ENCODE measurements at places on chromosomes 12 and 14. TPM values are rescaled to one million over a fixed set of nuclear protein-coding genes. Genes with fewer than 3 reads are reported as not detected.

- DNase-seq, result no peak
These were observed 9.4 kb downstream of the SART3 start for GRCh38 chr12:108551535-108551934.

SLC38A4 gene
- total RNA-seq, result not detected

GRCh38 chr12:116099652-116100432 lies 177.7 kb downstream of the MED13L start:
- no peak for DNase-seq

DNA sequence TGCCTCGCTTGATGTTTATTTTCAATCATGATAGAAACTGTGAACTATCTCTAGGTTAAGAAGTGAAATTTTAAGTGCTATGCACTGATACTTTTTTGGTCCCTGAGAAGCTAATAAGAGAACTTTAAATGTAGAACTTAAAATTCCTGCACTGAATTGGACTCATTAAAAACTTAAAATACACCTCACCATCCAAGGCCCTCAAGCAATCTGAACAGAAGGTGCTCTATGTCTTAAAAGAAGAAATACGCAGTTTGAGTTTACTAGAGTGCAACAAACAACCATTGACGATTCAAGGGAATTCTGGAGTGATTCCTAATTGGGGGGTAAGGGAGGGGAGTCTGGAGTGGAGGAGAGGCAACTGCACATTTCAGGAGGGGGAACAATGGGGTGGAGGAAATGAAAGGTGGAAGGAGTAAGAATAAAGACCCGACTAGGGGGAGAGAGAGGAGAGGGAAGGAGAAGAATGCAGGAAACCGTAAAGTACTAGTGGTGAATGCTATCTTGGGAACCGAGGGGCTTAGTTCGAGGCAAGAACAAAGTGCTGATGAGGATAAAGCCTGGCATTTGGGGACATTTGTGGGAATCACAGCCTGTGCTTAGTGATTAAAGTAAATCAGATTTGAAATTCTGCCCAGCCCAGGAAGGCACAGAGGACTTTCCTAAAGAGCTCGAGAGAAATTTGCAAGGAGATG lies 389.7 kb downstream of the AACS start:
- DNase-seq, result no peak

GPR132 gene
- total RNA-seq, result not detected

DNA sequence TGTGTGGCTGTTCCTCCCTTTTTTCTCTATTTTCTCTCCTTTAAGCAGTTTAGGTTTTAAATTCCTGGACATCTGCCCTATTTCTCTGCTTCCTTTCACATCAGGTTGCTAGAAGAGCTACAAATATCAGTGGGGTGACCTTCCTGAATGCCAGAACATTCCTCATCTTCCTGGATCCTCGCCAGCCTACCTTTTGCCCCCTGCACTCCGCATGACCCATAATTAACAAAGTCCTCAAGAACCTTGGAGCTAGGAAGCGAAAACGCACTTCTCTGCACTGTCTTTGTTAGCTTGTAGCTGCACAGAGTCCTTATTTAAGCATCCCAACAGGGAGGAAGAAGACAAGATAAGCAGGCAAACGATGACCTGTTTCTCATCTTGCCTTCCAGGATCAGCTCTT lies 30.5 kb downstream of the VDR start:
- no peak for DNase-seq

GRCh38 chr12:16165506-16165905 lies 112.0 kb downstream of the SLC15A5 start:
- peak; percentile 22 for DNase-seq

DNA sequence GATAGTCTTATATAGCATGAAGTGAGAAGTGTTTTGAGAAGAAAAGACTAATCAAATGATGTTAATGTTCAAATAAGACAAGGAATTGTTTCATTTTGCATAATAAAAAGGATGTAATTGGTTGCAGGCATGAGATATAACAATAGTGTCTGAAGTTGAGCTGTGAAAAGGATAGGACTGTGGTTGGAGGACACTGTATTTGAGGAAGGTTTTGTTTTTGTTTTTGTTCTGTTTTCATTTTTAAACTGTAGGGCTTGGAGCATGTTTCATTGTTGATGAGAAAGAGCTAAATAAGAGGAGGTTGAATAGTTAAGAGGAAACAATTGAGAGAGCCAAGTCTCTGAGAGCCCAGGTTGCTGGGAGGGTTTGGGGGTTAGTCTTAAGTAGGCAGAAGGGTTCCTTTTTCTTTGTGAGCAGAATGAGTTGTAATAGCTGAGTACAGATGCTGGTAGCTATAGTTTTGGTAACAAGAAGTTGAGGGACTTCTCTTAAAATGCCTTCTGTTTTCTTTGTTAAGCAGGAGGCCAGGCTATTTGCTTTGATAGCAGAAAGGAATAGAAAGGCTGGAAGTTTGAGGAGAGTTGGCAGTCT lies 58.4 kb downstream of the CCDC91 start:
- DNase-seq, result no peak

DNA sequence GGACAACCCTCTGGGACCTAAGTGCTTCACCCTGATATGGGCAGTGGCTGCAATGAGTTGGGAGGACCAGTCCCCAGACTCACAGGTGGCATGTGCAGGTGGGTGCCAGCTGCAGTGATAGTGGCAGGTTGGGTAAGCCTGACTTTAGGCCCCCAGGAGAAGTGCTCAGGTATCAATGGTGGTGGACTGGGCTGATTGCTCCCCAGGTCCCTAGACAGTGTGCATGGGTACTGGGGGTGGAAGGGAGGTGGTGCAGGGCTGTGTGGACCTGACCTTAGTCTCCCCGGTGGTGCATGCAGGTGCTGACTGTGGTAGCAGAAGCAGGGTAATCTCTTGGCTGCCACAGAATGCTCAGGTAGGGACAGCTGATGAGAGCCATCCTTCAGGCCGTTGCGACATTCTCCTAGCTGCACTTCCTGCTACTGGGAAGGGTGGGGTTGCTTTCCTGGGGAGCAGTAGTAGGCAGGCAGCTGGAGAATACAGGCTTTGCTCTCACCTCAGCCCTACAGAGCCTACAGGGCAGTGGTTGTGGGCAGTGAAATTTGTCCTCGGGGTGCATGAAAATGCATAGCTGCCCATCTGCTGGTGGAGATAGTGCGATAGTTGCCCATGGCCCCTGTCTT lies 33.3 kb upstream of the CCND2 start:
- DNase-seq, result no peak

- DNase-seq, result no peak
These were observed 2.1 kb upstream of the PTPRQ start for GRCh38 chr12:80441921-80442320.

GRCh38 chr12:83559650-83560049 lies 872.9 kb downstream of the TMTC2 start:
- no peak for DNase-seq

GRCh38 chr12:26691234-26691970 lies 141.6 kb downstream of the ITPR2 start:
- DNase-seq, result no peak

SSTR1 gene
- total RNA-seq, result not detected

- DNase-seq, result no peak
These were observed 63.1 kb upstream of the ARID2 start for GRCh38 chr12:45666396-45666795.

- DNase-seq, result no peak
These were observed 291.1 kb downstream of the SYT1 start for GRCh38 chr12:79155683-79156082.

- DNase-seq, result no peak
These were observed 194.2 kb downstream of the ADGRD1 start for GRCh38 chr12:131147894-131148293.

DNA sequence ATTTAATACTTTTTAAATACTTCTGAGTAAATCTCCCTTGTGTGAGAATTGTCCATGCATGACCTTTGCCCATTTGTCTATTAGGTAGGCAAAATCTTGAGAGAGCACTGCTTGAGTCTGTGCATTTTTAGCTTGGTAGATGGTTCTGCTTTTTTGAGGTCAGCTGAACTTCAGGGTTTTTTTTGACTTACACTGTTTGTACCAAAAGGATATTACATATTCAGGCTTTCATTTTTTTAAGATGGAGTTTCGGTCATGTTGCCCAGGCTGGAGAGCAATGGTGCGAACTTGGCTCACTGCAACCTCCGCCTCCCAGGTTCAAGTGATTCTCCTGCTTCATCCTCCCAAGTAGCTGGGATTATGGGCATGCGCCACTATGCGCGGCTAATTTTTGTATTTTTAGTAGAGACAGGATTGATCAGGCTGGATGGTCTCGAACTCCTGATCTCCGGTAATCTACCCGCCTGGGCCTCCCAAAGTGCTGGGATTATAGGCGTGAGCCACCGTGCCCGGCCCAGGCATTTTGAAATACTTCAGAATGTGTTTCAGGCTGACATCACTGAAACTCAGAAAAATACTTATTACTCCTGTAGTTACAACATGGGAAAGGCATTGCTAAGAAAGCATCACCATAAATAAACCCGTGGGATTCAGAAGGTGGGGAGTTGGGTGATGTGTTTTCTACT lies 11.1 kb downstream of the RASSF3 start:
- DNase-seq, result no peak

DNA sequence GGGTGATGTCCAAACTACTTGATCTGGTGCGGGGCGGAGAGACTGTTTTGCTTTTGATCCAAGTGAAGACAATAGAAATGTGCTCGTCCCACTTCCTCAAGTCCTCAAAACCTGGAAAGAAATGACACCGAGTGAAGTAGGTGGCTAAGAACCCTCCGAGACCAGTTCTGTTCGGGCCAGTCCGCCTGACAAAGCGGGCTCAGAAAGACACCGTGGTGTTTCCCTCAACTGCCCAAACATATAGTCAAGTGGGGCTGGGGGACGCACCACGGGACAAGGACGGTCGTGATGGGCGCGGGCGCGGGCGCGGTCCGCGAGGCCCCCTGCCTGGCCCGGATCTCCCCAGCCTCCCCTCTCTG lies 1.6 kb downstream of the PHLDA1 start:
- no peak for DNase-seq

- no peak for DNase-seq
These were observed 153.1 kb downstream of the BCL11B start for GRCh38 chr14:99118946-99119345.

- DNase-seq, result no peak
These were observed 52.5 kb downstream of the GALNT9 start for GRCh38 chr12:132276827-132277373.

SLC17A8 gene
- total RNA-seq, result not detected

DNA sequence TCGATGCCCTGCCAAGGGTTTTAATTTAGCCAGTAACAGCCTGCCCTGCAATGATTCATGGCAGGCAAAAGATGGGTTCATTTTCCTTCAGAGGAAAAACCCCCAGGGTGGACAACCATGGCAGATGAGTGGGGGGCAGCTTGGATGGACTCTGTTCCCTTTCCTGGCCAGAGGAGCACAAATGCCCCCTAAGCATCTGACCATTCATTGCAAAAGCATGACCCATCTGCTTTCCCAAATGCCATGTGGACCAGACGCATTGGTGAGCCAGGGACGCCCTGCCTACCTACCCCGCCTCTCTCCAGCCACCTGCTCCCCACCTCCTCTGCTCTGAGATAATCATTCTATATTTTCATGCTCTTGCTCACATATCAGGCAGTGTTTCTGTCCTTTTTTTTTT lies 281.9 kb downstream of the DPF3 start:
- no peak for DNase-seq

DNA sequence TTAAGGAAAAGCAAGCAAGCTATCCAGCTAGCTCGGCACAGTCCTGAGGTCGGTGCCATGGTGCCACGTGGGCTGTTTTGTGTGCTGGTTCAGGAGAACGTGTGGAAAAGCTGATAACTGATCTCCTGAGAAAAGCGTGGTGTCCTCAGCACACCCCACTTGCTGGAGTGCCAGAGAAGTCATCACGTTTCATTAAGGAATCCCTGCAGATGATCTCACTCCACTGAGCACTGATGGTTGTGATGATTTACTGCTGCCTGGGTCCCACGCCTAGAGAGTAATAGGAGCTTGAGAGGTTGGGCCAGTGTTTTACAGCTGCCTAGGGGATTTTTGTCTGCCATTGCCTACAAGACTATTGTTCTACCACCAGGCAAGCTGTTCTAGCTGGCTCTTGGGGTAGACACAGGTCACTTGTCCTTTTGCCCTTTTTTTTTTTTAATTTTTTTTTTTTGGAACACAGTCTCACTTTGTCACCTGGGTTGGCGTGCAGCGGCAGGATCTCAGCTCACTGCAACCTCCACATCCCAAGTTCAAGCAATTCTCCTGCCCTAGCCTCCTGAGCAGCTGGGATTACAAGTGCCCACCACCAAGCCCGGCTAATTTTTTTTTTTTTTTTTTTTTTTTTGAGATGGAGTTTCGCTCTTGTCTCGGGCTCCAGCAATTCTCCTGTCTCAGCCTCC lies 42.3 kb upstream of the EVL start:
- DNase-seq, result no peak

DNA sequence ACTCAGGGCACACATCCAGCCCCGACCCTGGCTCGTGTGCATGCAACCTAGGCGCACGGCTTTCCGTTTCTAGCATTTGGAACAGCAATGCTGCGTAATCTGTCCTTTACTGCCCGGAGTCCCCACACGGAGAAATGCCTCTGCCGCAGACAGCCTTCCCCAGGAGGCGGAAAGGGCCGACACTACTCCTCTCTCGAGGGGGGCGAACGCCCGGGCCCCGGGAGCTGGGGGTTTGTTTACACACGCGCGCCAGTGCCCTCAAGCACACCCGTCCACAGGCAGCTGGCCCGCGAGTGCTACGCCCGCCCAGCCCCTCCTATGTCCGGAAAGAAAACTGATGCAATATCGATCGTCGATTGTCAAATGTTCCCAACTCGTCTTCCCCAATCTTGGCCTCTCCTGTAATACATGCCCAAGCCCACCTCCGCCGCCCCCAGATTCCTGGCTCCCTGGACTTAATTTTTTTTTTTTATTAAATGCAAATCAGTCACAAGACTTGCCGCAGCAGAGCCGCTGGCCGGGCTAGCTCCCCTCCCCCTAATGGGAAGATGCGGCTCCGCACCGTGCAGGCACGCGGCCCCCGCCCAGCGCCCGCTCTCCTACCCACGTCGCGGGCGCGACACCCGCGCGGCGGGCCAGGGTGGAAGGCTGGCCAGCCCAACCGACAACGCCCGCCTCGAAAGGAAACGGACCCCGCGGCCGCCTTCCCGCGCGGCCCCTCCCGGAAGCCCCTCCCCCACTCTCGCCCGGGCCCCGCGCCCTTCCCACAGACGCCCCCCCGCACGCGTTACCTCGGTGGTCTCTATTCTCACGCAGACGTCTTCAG lies 642 bp downstream of the SLC38A2 start:
- peak; percentile 47 for DNase-seq

KCNH3 gene
- 0.16 TPM for total RNA-seq

- peak; percentile 55 for DNase-seq
These were observed 769 bp downstream of the FKBP4 start for GRCh38 chr12:2795291-2796186.

GRCh38 chr12:124492879-124493808 lies 74.3 kb downstream of the NCOR2 start:
- no peak for DNase-seq

SDS gene
- not detected for total RNA-seq

- DNase-seq, result no peak
These were observed 956 bp upstream of the PTHLH start for GRCh38 chr12:27973487-27973890.

DNA sequence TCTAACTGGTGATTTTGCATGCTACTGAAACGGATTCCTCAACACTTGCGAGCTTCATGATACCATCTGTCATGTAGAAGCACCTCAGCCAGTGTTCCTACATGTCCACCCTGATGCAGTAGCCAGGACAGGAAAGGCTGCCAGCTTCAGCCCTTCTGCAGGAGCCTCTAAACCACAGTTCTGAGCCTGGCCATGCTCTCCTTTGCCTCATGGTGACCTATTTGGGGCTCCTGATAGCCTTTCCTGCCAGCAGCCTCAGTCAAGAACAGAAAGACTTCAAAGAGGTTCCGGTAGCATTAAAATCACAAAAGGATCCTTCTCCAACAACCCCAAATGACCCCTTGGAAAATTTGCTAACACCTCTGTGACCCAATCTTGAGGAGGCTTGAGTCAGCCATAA lies 96.0 kb downstream of the CNTN1 start:
- no peak for DNase-seq

Data from neural crest cell (in vitro differentiated cells).